Activated naive CD4-positive, alpha-beta T cell (primary cell): ENCODE measurements at places on chromosomes 11 and 22.

DNA sequence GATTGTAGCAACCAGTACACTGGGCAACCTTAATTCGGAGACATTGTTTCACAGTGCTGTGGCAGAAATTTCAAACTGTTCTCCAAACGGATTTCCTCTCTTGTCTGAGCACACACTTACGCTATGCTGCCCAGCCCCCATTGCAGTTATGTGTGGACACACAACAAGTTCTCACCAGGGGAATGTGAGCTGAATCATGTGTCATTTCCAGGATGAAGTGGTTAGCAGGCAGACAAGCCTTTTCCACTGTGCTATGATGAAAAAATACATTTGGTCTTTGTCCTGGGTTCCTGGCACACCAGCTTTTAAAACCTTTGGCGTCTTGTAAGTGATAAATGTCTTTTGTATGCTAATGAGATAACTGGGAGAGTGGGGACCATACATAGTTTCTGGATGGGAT, 46.9 kb upstream of the SYT9 start:
- DNase-seq: no peak

- no peak for DNase-seq
Measured at GRCh38 chr22:23791738-23792645, 5.2 kb downstream of the SMARCB1 start.

DNA sequence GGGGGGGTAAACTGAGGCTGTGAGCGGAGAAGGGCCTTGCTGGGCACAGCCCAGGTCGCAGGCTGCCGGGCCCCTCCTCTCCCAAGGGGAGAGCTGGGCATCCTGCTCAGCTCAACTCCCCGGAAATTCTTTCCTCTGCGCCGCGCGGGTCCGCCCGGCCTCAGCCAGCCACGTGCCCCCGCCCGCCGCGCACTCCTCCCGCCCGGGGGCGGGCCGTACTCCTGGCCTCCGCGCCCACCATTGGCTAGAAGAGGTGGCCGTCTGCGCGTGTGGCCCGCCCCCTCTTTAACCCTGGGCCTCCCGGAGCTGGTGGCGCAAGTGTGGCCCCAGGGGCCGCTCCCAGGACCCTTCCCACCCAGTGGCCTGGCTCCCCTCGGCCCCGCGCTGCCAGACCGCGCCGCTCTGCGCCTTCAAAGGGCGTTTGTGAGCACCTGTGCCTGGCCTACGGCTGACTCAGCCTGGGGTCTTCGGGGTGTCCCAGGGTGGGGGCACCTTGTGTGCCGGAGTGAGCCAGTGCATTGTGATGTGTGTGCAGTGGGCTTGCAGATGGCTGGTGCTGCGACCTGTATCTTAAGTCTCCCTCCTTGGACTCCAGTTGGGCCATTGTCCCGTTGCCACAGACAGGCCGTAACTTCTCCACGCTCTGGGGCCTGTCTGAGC, 2.0 kb downstream of the MRGPRF start:
- DNase-seq: no peak

GRCh38 chr11:73296501-73297230, 11.4 kb upstream of the ARHGEF17 start:
- no peak for DNase-seq

DNA sequence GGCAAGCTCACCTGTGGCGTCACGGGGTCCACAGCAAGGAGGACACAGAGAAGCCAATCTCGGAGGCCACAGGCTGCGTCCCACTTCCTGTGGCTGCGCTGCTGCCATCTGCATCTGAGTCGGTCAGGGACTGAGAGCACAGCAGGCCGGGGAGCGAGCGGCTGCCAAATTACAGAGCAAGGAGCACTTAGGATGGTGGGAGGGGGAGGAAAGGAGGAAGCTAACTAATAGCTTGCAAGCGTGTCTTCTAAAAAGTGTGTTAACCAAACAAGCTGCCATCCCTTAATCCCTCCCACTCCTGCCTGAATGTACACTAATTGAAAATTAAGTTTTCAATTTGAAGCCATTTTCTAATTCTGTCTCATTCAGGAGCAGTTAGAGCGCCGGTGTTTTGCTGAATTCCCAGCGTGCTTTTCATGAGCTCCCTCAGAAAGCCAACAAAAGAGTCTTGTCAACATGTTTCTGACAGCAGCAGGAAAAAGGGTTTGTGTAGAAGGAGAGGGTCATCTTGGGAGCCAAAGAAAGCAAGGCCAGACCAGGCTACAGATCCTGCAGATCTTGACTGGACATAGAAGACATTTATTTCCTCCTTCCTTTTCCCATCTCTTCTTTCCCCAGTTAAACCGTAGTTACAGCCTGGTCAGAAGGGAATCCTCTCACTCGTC, 42.4 kb upstream of the API5 start:
- DNase-seq: no peak

- no peak for DNase-seq
Measured at GRCh38 chr11:78954696-78955095, 380.0 kb upstream of the NARS2 start.

GRCh38 chr11:10114593-10115404, 179.2 kb downstream of the SBF2 start:
- DNase-seq: no peak
